ENCODE measurements at places on chromosomes 2 and 18. TPM values are rescaled to one million over a fixed set of nuclear protein-coding genes. Genes with fewer than 3 reads are reported as not detected.
A peak's percentile ranks its signal among the peaks of the same experiment; 100 is the strongest.

The AGAP1 gene
- total RNA-seq = 16.8 TPM

The ONECUT2 gene
- total RNA-seq = not detected

DNA sequence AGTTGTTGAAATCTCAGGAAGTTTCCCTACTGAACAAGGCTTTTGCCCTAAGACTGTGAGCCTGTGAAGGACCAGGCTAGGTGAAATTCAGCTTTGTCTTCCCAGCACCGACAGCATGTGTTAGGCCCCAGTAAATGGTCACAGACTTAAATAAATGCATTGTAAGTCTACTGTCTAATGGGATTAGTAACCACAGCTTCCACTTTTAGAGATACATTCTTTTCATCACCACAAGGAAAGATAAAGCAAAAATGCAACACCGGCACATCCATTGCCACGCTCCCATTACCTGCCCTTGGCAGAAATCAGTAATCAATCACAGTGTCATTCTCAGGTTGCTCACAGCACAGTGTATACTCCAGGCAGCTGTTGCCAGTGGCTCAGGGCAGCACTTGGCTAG lies 59.3 kb downstream of the CRACDL start:
- H3K4me1 ChIP-seq = no peaks in the 10 kb centered on the region
- H3K27me3 ChIP-seq = peaks cover 16% of the 10 kb centered on the region
- no peak overlapping the region for H3K27ac ChIP-seq
- H3K4me3 ChIP-seq = no peak overlapping the region
- no peak for DNase-seq
- H3K36me3 ChIP-seq = no peaks in the 10 kb centered on the region

DNA sequence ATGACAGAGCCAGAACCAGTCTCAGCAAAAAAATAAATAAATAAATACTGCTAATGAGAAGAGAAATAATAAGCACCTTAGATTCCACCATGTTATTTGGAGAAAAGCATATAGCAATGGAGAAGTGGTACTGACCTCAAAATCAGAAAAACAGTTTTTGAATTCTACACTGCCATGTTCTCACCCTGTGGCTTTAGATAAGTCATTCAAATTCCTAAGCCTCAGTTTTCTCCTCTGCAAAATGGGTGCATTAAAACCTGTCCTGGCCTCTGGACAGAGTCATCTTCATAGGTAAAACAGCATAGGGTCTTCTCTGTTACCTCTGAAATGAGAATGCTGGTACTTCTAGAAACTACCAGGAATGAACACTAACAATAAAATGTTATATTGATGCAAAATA lies 62.2 kb upstream of the RMP24 start:
- no peaks in the 10 kb centered on the region for H3K36me3 ChIP-seq
- DNase-seq = no peak
- no peaks in the 10 kb centered on the region for H3K4me1 ChIP-seq
- H3K27me3 ChIP-seq = peaks cover 42% of the 10 kb centered on the region

DNA sequence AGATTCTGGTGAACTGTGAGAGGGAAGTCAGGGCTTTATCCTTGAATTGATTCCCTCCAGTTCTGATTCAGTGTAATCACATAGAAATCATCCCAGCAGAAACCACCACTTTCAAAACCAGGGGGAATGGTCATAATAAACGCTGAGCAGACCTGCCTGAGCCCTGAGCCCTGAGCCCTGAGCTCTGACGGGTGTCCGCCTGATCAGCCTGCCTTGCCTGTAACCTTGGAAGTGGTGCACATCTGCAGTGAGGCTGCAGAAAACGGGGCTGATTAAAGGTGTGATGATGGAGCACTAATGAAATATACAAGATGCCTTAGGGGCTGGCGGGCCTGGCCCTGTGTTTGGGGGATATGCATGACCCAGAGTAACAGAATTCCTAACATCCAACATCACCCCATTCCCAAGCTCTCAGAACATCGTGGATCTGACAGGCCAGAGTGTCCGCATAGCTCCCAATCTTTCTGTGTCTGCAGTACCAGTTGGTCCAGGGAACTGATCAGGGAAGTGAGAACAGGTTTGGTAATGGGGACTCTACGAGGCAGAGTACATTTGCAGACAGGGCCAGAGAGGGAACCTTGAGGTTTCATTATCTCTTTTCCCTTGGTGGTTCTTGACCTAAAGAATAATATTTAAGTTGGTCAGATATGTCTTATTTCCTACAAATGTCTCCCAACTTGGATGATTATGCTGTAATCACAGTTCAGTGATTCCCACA lies 37.8 kb downstream of the KCTD18 start:
- no peak overlapping the region for H3K4me3 ChIP-seq
- no peak overlapping the region for H3K27ac ChIP-seq
- H3K36me3 ChIP-seq = no peaks in the 10 kb centered on the region
- peaks cover 26% of the 10 kb centered on the region for H3K4me1 ChIP-seq
- no peaks in the 10 kb centered on the region for H3K27me3 ChIP-seq

GRCh38 chr2:86372641-86373502 lies 35.4 kb upstream of the REEP1 start:
- H3K4me3 ChIP-seq = no peak overlapping the region
- no peaks in the 10 kb centered on the region for H3K36me3 ChIP-seq
- H3K27ac ChIP-seq = peak overlapping the region; percentile 86
- no peaks in the 10 kb centered on the region for H3K27me3 ChIP-seq
- peaks cover 22% of the 10 kb centered on the region for H3K4me1 ChIP-seq
- no peak for DNase-seq

- H3K27me3 ChIP-seq = no peaks in the 10 kb centered on the region
- peaks cover 5% of the 10 kb centered on the region for H3K36me3 ChIP-seq
Measured at GRCh38 chr18:77087393-77088141, 45.0 kb downstream of the MBP start.

Measured in T-helper 17 cell (primary cell).